Uterus (tissue), 4 donors: ENCODE measurements at places on chromosomes 4 and X. TPM values are rescaled to one million over a fixed set of nuclear protein-coding genes. Genes with fewer than 3 reads are reported as not detected.
A peak's percentile ranks its signal among the peaks of the same experiment; 100 is the strongest.

DNA sequence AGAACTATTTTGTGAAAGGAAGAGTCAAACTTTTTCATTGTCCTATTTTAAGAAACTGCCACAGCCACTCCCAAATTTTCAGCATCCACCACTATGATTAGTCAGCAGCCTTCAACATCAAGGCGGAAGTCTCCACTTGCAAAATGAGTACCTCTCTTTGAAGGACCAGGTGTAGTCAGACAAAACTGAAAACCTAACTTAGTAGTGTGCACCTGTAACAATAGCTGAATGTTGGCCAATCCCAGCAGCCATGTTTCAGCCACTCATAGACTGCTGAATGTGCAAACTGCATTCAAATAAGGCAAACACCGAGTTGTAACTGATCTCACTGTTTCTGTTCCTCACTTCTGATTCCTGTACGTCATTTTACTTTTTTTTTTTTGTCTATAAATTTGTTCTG, 341.1 kb downstream of the IL15 start:
- no peak overlapping the region for H3K4me3 ChIP-seq
- H3K36me3 ChIP-seq: no peaks in the 10 kb centered on the region
- no peak overlapping the region for H3K27ac ChIP-seq
- H3K4me1 ChIP-seq: no peaks in the 10 kb centered on the region

GRCh38 chr4:101155368-101155767, 192.0 kb downstream of the PPP3CA start:
- no peaks in the 10 kb centered on the region for H3K36me3 ChIP-seq
- H3K4me3 ChIP-seq: no peak overlapping the region
- no peaks in the 10 kb centered on the region for H3K27me3 ChIP-seq
- DNase-seq: no peak

GRCh38 chrX:37781814-37782213, 2.0 kb downstream of the CYBB start:
- H3K27ac ChIP-seq: no peak overlapping the region
- no peak for DNase-seq
- H3K4me3 ChIP-seq: no peak overlapping the region
- no peaks in the 10 kb centered on the region for H3K4me1 ChIP-seq
- H3K36me3 ChIP-seq: no peaks in the 10 kb centered on the region

- H3K27ac ChIP-seq: no peak within 1 kb of the TSS
- peaks cover 8% of the 10 kb centered on the region for H3K4me1 ChIP-seq
- no peaks in the 10 kb centered on the region for H3K36me3 ChIP-seq
- H3K4me3 ChIP-seq: peak within 1 kb of the TSS; percentile 39
Measured at GRCh38 chr4:112516066-112516470, at the start of gene NEUROG2. TSS of gene NEUROG2 (minus strand) at chr4:112516180. CDS start at chr4:112515475, 705 bp downstream.

DNA sequence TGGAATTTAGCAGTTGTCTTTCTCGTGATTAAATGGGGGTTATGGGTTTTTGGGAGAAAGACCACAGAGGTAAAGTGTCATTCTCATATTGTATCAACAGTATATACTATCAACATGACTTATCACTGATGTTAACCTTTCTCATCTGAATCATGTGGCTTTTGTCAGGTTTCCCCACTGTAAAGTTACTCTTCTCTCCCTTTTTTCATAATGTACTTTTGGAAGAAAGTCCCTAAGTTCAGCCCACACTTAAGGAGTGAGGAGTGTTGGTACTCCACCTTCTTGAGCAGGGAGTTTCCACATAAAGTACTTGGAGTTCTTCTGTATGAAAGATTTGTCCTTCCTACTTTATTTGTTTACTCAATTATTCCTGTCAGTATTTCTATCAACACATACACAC, 169.9 kb downstream of the ZNF330 start:
- H3K27me3 ChIP-seq: no peaks in the 10 kb centered on the region
- no peak for DNase-seq
- H3K27ac ChIP-seq: no peak overlapping the region
- H3K4me3 ChIP-seq: no peak overlapping the region
- H3K4me1 ChIP-seq: no peaks in the 10 kb centered on the region
- H3K36me3 ChIP-seq: no peaks in the 10 kb centered on the region

The SERPINA7 gene
- not detected for total RNA-seq

DNA sequence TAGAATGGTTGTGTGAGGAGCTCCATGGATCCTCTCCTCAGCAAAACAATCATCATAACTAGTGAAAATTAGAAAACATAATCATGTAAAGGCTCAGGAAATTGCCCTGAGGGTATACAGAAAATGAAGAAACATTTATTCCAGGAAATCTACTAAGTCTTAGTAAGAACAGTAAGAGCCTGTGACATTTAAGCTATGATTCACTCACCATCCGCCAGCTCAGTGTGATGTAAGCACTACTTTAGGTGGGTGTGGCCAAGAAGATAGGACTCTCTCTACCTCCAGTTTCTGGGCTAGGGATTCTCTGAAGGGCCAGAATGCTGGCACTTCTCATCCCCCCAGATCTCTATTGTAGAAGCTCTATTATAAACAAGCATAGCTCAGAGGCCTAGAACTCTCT, 147.5 kb downstream of the DLG3 start:
- H3K27ac ChIP-seq: no peak overlapping the region
- H3K4me3 ChIP-seq: no peak overlapping the region
- H3K4me1 ChIP-seq: no peaks in the 10 kb centered on the region
- DNase-seq: no peak

DNA sequence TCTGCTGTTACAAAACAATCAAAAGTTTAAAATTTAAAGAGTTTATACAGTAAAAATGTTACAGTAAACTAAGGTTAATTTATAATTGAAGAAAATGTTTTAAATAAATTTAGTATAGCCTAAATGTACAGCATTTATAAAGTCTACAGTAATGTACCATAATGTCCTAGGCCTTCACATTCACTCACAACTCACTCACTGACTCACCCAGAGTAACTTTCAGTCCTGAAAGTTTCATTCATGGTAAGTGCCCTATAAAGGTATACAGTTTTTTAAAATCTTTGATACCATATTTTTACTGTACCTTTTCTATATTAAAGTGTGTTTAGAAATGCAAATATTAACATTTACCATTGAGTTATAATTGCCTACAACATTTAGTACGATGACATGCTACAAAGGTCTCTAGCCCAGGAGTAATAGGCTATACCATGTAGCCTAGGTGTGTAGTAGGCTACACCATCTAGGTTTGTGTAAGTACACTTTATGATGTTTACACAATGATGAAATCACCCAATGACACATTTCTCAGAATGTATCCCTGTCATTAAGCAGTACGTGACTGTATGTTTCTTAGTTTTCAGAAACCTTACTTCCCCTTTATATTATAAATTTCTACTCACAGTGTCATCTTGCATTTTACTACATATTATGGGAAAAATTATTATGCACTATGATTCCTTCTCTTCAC, 320.8 kb downstream of the ADAM29 start:
- H3K4me3 ChIP-seq: no peak overlapping the region
- DNase-seq: no peak
- H3K36me3 ChIP-seq: no peaks in the 10 kb centered on the region

- no peaks in the 10 kb centered on the region for H3K27me3 ChIP-seq
- DNase-seq: no peak
- H3K4me1 ChIP-seq: no peaks in the 10 kb centered on the region
- no peaks in the 10 kb centered on the region for H3K36me3 ChIP-seq
- no peak overlapping the region for H3K4me3 ChIP-seq
Measured at GRCh38 chrX:15973946-15974345, 119.3 kb upstream of the AP1S2 start.

DNA sequence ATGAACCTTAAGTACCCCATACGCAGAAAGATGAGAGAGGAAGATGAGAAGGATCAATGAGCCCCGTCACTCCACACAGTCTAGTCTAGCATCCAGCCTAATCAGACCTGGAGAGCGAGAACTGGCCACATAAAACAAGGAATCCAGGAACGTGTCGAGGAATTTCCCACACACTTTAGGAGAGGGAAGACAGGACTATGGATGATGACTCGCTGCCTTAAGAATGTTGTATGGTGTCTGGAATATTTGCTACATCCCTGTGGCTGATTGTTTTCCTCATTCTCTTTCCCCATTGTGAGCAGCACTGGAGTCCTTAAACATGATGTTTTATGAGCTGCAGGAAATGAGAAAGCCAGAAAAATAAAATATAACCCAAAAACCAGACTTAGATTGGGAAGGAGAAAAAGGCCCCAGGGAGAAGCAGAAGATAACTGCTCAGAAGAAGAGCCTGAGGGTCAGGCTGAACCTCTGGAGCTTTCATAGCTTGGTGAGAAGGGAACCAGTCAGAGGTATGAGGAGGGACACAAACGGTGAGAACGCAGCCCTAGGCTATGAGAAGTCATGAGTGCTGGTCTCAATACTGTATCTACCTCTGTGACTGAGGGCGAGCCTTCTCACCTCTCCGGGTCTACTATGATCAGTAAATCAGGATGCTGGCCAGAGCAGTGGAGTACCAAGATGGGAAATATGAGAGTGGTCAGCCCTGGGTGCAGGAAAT, 139.5 kb upstream of the NOCT start:
- no peaks in the 10 kb centered on the region for H3K36me3 ChIP-seq
- H3K27ac ChIP-seq: no peak overlapping the region
- H3K4me1 ChIP-seq: no peaks in the 10 kb centered on the region
- no peaks in the 10 kb centered on the region for H3K27me3 ChIP-seq
- H3K4me3 ChIP-seq: no peak overlapping the region

GRCh38 chr4:92270908-92271307, 32.9 kb upstream of the GRID2 start:
- H3K27me3 ChIP-seq: no peaks in the 10 kb centered on the region
- H3K36me3 ChIP-seq: no peaks in the 10 kb centered on the region
- no peak overlapping the region for H3K27ac ChIP-seq
- no peak for DNase-seq
